ENCODE measurements at places on chromosomes 12 and 14. TPM values are rescaled to one million over a fixed set of nuclear protein-coding genes. Genes with fewer than 3 reads are reported as not detected.

GRCh38 chr12:110373962-110374611 is 29.4 kb downstream of the ANAPC7 start:
- peak; percentile 77 for DNase-seq

- DNase-seq, result no peak
Measured at GRCh38 chr12:25072906-25073650, 121.9 kb downstream of the DNAI7 start.

GRCh38 chr14:93892923-93893558 is 34.1 kb upstream of the FAM181A start:
- peak; percentile 94 for DNase-seq

DNA sequence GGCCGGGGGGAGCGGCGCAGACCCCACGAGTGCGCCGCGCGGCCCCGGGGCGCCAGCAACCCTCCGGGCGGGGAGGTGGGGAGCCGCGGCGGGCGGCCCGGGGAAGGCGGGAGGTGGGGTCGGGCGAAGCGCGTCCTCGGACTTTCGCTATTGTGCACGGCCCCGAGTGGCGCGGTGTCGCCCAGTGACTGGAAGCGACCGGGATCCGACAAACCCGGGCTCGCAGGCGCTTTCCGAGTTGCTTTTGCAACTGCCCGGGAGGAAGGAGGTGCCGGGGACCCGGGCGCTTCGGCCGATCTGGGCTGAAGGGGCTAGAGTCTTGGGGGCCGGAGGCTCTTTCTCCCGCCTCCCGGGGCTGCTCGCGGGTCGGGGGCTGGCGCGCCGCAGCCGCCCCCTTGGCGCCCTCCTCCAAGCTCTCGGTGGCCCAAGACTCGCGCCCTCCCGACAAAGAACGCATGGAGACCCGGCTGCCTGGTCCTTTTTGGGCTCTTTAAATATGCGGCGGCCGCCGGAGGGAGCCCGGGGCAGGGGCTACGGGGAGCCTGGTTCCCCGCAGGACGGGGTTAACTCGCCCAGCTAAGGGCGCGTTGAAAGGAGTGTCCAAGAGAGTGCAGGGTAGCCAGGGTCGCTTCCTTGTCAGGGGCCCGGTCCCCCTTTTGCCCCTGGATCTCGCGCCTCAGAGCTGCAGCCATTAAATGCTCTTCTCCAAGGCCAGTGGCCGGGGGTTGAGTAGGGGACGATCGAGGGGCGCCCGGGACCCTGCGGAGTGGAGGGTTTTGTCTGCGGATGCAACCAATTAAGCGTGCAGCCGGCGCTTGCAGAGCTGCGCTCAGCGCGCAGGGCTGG is 1.4 kb downstream of the HMGA2 start:
- DNase-seq, result peak; percentile 86

Gene HCAR2
- total RNA-seq, result 18.3 TPM

Gene AQP6
- total RNA-seq, result 0.20 TPM

Gene HCFC2
- 12.6 TPM for total RNA-seq

All from lower leg skin (tissue), 4 donors.